ENCODE measurements at places on chromosomes 7 and 10.

GRCh38 chr7:7190142-7190541, 7.8 kb downstream of the C1GALT1 start:
- H3K27me3 ChIP-seq: no peaks in the 10 kb centered on the region
- H3K36me3 ChIP-seq: no peaks in the 10 kb centered on the region
- peaks cover 4% of the 10 kb centered on the region for H3K4me1 ChIP-seq
- H3K27ac ChIP-seq: no peak overlapping the region

DNA sequence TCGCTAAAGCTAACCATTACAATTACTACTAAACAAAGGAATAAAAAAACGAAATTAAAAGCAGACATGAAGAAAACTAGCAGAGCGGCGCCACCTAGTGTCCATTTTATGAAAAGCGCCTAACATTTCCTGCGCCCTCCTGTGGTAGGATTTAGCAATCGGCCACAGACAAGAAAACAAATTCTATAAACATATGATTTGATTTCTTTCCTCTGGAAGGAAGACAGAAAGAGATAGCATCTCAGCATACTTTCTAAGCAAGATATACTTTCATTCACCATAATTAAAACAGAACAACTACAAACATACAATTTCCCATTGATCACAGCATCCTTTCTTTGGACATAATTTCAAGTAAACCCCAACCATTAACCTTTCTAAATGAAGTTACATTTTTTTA, 337.7 kb upstream of the NPVF start:
- H3K4me1 ChIP-seq: no peaks in the 10 kb centered on the region
- DNase-seq: peak; percentile 79
- no peak overlapping the region for H3K27ac ChIP-seq
- no peaks in the 10 kb centered on the region for H3K36me3 ChIP-seq
- no peak overlapping the region for H3K4me3 ChIP-seq

- no peaks in the 10 kb centered on the region for H3K27me3 ChIP-seq
- no peak overlapping the region for H3K27ac ChIP-seq
- H3K36me3 ChIP-seq: no peaks in the 10 kb centered on the region
- no peak for DNase-seq
- no peaks in the 10 kb centered on the region for H3K4me1 ChIP-seq
Observed at GRCh38 chr7:25014756-25015155, 34.8 kb upstream of the OSBPL3 start.

GRCh38 chr10:92203919-92204623, 86.8 kb downstream of the CPEB3 start:
- H3K27me3 ChIP-seq: no peaks in the 10 kb centered on the region
- H3K4me1 ChIP-seq: no peaks in the 10 kb centered on the region
- no peak overlapping the region for H3K4me3 ChIP-seq
- no peak overlapping the region for H3K27ac ChIP-seq

DNA sequence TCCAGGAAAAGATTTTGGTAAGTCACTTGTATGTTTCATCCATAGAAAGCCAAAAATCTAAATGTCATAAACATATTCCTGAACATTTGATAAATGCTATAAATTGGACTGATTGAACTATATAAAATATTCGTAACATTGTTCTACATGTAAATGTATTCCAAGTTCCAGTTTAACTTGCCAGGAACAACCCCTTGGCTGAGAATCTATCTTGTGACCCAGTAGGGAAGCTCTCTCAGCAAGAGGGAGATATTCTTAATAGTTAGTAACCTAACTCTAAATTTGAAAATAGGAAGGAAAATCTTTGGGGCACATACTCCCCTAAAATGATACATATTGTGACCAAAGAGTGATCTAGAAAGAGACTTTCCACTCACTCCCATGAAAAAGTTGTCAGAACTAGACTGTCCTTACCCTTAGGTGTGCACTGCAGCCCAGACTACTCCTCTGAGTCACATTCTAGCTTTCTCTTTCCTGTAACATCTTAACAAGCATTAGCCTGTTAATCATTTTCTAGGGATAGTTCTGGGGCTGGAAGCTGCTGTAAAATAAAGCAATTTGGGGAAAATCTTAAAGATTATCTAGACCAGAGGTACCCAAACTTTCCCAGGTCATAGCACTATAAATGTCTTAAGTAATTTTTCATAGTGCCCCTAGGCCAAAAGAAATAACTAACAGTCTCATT, 73.7 kb upstream of the SKAP2 start:
- no peaks in the 10 kb centered on the region for H3K36me3 ChIP-seq
- H3K27me3 ChIP-seq: no peaks in the 10 kb centered on the region
- no peaks in the 10 kb centered on the region for H3K4me1 ChIP-seq
- no peak overlapping the region for H3K27ac ChIP-seq
- no peak for DNase-seq

DNA sequence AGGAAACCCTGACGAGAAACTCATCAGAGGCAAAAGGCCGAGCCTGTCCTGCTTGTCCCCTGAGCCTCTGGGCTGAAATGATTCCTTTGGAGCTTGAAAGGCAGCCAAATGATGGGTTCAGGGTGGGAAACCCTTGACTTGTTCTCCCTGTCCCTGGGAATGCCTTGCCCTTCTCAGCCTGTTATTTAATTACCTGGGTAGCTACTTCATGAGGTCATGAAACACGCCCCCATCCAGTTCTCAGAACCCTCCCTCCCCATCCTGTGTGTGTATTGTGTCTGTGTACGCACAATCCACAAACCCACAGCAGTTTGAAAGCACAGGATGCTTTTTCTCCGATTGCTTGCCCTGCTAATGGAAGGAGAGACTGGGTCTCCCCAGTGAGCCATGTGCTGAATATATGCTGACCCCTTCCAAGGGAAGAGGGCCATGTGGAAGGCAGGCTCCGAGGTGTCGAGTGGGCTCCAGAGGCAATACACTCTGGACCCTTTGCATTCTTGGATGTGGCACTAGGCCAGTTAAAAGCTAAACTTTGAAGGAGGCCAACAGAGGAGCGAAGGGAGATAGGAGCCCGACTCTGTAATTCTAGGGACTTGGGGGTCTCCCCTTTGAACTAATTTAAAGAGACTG, 10.6 kb downstream of the DUSP5 start:
- DNase-seq: no peak
- H3K36me3 ChIP-seq: peaks cover 25% of the 10 kb centered on the region
- no peak overlapping the region for H3K4me3 ChIP-seq
- no peak overlapping the region for H3K27ac ChIP-seq

DNA sequence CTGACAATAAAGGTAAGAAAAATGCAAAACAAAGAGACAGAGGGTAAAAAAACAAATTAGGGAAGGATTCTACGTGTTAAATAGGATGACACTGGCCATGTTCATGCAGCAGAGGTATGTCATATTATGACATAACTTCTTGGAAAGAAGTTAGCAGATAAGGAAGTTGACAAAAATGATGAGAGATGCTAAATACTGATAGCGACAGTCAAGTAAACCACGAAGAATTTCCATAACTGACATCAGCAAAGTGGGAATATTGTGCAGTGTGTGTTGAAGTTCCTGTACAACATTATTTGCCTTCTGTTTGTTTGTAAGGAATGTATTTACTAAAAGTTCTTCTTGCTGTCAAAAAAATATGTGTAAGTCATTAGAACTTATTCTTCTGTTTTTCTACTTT, 29.5 kb downstream of the MDH2 start:
- no peak for DNase-seq
- H3K4me3 ChIP-seq: no peak overlapping the region
- H3K4me1 ChIP-seq: no peaks in the 10 kb centered on the region
- no peaks in the 10 kb centered on the region for H3K27me3 ChIP-seq

DNA sequence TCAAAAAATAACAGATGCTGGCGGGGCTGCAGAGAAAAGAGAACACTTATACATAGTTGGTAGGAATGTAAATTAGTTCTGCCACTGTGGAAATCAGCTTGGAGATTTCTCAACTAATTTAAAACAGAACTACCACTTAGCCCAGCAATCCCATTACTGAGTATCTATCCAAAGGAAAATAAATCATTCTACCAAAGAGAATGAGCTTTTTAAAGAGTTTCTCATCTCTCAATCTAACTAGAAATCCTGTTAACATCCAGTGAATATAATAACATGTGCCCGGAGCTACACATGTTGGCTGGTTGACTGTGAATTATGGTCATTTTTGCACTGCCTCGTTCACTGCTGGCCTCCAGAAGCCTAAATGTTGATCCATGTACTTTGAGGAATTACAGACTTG, 39.3 kb downstream of the BET1 start:
- no peaks in the 10 kb centered on the region for H3K4me1 ChIP-seq
- no peak overlapping the region for H3K4me3 ChIP-seq
- DNase-seq: no peak

DNA sequence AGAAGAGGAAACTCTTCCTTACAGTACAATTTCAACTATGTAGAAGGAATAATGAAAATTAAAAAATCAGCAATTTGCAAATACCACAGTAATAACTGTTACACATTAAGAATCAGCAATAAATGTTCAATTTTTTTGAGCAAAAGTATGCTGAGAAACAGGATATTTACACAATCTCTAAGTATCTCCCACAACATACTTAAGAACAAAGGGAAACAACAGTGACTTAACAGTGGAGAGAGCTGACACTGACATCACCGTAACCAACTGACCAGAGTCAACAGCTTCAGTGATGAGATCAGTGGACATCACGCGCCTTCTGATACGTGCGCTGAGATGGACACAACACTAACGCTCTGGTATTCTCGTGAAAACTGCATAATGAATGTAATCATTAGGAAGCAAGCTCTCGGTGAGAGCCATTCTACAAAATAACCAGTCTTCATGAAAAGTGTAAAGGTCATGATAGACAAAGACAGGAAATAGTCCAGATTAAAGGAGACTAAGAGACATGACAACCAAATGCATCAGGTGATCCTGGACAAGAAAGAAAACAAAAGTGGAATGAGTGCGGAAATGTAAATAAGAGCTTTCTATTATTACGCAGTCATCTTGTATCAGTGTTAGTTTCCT, 82.6 kb downstream of the PIP4K2A start:
- no peaks in the 10 kb centered on the region for H3K27me3 ChIP-seq
- H3K27ac ChIP-seq: no peak overlapping the region
- no peak for DNase-seq
- peaks cover 3% of the 10 kb centered on the region for H3K36me3 ChIP-seq

DNA sequence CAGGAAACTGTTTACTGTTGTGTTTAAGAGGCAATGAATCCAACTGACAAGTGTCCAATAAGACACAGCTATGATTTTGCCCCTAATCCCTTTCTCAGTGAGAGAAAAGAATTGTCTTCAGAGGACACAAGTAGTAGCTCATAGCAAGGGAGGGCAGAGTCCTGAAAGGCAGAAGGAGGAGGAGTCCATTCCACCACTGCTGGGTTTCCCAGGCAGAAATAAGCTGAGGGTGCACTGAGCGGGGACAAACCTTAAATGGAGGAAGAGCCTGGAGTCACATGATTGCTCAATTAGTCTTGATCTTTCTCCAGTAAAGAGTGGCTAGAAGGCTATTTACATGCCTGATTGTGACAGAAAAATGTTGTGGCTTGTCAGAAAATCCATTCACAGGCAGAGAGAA, 573.8 kb downstream of the POM121L12 start:
- no peak overlapping the region for H3K4me3 ChIP-seq
- H3K36me3 ChIP-seq: no peaks in the 10 kb centered on the region
- no peak overlapping the region for H3K27ac ChIP-seq
- DNase-seq: no peak

DNA sequence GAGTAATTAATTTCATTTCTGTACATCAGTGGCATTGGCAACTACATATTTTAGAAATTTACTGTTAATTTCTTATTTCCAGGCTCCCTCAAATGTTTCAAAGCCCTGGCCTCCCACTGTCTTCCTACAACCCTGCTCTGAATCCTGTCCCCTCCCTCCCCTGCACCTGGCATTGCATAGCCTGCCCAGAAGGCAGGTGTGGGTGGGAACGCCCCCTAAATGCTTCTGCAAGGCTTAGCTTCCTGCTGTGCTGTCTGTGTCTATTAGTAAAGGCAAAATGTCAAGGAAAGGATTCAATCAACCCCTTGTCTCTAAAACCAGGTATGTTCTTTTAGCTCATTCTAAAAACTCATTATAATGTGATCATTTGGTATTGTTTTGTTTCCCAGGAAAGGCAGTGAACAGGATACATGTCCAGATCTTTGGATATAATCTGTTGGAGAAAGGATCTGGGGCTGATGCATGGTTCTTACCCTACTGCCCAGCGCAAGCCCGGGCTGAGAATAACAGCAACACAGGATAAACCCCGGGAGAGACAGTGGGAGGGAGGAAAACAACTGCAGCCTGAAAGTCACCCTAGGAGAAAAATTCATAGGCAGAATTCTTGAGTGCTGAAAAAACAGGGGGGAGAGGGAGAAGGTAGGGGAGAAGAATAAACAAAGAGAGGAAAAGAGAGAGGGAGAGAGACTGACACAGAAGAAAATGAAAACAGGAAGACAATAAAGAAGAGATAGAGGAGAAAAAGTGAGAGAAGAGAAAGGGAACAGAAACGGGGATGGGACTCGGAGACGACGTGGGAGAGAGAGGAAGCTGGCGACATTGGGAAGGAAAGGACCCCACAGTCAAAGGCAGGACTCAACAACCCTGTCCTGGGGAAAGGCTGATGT, 589 bp downstream of the ZNF488 start:
- H3K4me3 ChIP-seq: peak overlapping the region; percentile 54
- no peaks in the 10 kb centered on the region for H3K36me3 ChIP-seq
- peaks cover 21% of the 10 kb centered on the region for H3K27me3 ChIP-seq
- no peak overlapping the region for H3K27ac ChIP-seq
- H3K4me1 ChIP-seq: peaks cover 7% of the 10 kb centered on the region
- no peak for DNase-seq

DNA sequence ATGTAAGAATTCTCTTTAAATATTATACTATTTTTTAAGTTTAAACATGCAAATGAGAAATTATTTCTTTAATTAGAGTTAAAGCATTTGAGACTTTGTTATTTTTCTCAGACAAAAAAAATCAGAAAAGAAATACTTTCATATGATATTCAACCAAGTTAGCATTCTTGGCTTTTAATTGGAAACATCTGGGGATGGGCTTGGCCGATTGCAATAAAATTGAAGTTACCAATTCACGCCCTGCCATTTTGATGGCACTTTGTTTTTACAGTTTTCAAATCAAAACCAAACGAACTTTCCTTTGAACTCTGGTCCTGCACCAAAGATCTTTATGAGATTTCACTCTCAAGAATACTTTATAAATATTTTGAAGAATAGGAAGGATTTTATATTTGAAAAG, 127.7 kb downstream of the ATE1 start:
- no peaks in the 10 kb centered on the region for H3K4me1 ChIP-seq
- H3K27ac ChIP-seq: no peak overlapping the region
- no peaks in the 10 kb centered on the region for H3K27me3 ChIP-seq
- no peak overlapping the region for H3K4me3 ChIP-seq

- DNase-seq: no peak
- H3K36me3 ChIP-seq: no peaks in the 10 kb centered on the region
- H3K27ac ChIP-seq: no peak overlapping the region
- no peaks in the 10 kb centered on the region for H3K27me3 ChIP-seq
Observed at GRCh38 chr10:88401671-88402347, 181.3 kb downstream of the RNLS start.

DNA sequence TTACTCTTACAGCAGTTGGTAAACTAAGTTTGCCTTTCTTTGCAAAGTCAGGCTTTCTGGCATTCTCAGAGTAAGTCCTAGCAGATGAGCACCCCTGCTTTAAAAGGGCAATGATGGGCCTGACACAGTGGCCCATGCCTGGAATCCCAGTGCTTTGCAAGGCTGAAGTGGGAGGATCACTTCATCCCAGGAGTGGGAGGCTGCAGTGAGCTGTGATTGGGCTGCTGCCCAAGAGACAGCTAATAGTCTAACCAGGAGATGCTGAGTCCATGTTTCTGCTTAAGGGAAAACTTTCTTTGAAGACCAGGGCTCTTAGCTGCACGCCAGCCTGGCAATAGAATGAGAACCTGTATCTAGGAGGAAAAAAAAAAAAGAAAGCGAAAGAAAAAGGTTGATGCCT, 100.2 kb upstream of the MPP7 start:
- H3K4me3 ChIP-seq: no peak overlapping the region
- H3K27me3 ChIP-seq: no peaks in the 10 kb centered on the region
- no peak overlapping the region for H3K27ac ChIP-seq
- DNase-seq: no peak

GRCh38 chr10:112708461-112708860, 241.6 kb upstream of the TCF7L2 start:
- H3K4me1 ChIP-seq: peaks cover 23% of the 10 kb centered on the region
- no peak overlapping the region for H3K4me3 ChIP-seq
- H3K27ac ChIP-seq: no peak overlapping the region
- no peaks in the 10 kb centered on the region for H3K36me3 ChIP-seq

Measured in thymus (tissue), 14 donors.